ENCODE measurements at places on chromosomes 16 and 17.

GRCh38 chr17:8376271-8377067 is at the start of gene KRABD2:
Gene KRABD2 (minus strand): TSS chr17:8376704.
- DNase-seq: peak; percentile 84

- DNase-seq: no peak
Observed at GRCh38 chr17:3740611-3741073, 16.9 kb downstream of the HASPIN start.

GRCh38 chr16:79618692-79619050 is 18.1 kb upstream of the MAF start:
- DNase-seq: no peak

GRCh38 chr17:39848600-39848999 is 15.5 kb downstream of the IKZF3 start:
- DNase-seq: no peak

GRCh38 chr17:16430650-16431049 is 15.3 kb downstream of the TRPV2 start:
- DNase-seq: no peak

GRCh38 chr17:70366386-70366785 is 197.1 kb downstream of the KCNJ2 start:
- DNase-seq: no peak

- DNase-seq: no peak
Observed at GRCh38 chr16:7731141-7731540, 398.5 kb downstream of the RBFOX1 start.

DNA sequence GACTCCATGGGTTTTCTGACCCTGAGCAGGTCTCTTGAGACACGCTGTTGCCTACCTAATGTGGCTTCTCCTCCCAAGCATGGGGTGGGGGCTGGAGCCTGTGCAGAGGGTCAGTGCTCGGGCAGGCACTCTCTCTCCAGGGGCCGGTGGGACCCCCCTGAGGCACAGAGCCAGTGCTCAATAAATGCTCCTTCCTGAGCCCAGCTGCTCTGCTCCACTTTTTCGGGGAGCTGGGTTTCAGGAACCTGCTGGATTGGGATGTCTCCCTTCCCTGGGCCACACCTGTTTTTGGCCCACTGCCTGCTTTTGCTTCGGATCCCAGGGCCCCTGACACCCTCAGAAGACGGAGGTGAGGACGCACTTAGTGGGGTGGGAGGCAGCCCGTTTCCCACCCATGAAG is 1.3 kb upstream of the TRIM65 start:
- no peak for DNase-seq

DNA sequence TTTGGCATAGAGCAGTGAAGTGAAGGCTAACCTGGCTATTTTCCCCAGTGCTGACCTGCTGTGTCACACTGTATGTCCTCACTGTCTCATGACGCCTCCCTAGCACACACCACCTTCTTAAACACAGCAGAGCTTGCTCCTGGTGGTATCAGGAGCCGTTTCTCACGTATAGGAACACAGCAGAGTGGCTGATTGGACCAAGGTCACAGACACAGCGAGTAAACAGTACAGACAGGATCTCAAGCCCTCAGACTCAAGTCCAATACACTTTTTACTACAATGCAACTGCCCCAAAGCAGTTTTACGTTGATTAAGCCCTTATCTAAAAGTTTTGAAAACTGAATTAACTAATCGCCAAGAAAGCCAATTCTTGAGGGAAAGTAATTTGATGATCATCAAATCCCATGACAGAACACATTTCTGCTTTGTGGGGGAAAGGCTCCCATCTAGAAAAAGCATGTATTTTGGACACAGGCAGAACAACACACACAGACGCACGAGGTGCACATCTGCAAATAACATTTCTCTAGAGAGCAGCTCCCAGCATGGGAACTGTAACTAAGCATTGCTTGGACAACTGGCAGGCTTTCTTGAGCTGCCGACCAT is 15.2 kb downstream of the ARHGAP17 start:
- DNase-seq: no peak

- DNase-seq: no peak
Observed at GRCh38 chr16:85029981-85030401, 2.4 kb downstream of the KIAA0513 start.

DNA sequence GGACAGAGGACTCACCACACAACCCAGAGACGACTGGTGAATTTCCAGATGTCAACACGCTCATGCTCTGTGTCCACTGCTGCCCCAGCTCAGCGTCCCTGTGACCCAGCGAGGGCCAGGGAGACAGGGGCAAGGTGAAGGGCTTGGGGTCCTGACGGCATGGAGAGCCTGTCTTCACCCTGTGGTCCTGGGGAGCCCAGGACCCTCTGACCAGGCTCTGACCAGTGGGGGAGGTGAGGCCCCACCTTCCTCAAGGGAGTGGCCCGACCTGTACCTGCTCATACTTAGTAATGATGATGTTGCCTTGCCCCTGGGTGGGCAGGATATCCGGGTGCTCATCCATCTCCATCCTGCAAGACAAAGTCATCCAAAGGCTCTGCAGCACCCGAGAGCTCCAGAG is 39.8 kb downstream of the TNFRSF13B start:
- DNase-seq: no peak

DNA sequence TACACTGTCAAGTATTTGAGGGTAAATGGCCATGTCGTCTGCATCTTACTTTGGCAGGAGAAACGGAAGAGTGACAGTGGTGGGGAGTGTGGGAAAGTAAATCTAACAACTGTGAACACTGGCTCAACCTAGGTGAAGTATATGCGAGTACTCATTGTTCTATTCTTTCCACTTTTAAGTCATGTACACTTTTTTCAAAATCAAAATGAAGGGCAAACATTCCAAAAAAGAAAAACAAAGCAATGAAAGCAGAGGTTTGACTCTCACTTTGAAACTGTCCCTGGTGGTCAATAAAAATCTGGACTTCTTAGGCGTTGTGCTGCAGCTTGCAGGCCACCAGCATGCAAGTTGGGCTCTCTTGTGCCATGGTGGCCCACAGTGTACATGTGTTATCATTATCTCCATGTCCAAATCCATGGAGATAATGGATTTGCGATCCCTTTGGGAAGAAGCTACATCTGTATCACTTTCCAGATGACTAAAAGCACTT is 32.7 kb downstream of the STAT5B start:
- no peak for DNase-seq

- DNase-seq: no peak
Observed at GRCh38 chr17:8162233-8162996, at the start of gene VAMP2. Gene VAMP2 (minus strand): TSS chr17:8162948. CDS start chr17:8162879, 69 bp downstream.

DNA sequence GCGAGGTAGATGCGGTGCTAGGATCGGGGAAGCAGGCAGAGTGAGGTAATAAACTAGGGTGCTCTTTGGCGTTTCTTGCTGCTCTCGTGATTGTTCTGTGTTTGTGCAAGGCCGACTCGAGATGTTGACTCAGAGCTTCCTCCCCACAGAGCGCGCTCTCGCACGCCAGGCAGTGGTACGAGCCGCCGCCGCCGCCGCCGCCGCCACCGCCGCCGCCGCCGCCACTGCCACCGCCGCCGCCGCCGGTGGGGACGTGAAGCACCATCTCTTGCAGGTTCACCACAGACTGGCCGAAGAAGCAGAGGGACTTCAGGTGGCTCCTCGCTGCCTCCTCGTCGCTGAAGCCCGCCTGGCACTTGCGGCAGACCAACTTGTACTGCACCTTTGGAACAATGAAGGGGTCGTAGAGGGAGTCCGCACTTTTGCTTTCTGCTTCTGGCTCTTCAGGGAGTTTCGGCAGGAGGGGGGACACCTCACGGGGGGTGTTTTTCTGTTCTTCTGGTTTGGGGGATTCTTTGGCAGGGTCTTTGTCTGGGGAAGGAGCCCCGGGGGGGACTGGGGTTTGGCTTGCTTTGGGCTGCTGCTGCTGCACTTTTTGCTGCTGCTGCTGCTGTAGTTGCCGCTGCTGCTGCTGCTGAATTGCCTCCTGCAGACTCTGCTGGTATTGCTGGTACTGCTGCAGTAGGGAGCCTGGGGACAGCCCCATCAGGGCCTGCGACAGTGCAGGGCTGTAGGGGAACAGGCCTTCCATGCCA is 260.2 kb downstream of the ZFHX3 start:
- DNase-seq: no peak

DNA sequence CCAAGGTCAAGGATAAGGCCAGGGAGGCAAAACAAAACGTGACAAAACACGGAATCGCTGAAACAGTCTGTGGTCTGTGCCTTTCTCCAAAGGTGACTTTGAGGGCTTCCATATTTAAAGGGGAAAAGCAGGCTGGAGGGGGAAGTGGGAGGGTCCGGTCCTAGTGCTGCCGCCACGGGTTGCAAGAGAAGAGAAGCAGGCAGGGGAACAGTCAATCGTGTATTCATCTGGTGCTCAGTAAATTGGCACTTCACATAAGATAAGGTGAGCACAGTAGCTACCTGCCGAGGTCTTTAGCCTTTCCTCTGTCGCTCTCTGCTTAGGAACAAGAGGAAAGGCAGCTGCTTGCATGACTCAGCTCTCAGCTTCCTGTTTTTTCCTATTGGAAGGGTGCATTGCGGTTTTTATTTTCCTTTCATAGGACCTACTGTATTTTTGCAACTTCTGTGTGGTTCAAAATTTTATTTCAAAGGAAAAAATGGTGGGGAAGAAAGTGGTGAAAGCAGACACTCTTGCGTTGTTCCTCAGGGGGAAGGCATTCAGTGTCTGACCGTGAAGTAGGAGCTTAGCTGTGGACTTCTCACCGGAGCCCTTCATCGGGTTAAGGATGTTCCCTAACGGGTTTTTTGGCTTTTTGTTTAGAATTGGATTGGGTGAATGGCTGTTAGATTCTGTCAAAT is 7.1 kb upstream of the LGALS3BP start:
- DNase-seq: peak; percentile 72

- DNase-seq: no peak
Observed at GRCh38 chr17:9818760-9819159, 3.1 kb downstream of the GSG1L2 start.

DNA sequence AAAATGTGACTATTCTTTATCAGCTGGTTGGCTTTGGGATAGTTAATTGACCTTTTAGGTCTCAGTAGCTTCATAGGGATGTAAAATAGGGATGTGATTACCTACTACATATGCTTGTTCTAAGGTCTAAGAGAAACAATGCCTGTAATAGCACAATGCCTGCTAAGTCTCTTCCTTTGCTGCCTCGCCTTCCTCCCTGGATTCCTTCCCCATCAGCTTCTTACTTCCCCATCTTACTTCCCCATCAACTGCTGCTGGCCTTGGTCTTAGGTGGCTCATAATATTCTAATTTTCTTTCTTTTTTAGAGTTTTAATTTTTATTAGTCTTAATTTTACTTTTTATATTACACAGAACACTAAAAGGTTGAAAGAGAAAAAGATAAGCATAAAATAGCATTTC is 59.2 kb upstream of the GOT2 start:
- DNase-seq: no peak

DNA sequence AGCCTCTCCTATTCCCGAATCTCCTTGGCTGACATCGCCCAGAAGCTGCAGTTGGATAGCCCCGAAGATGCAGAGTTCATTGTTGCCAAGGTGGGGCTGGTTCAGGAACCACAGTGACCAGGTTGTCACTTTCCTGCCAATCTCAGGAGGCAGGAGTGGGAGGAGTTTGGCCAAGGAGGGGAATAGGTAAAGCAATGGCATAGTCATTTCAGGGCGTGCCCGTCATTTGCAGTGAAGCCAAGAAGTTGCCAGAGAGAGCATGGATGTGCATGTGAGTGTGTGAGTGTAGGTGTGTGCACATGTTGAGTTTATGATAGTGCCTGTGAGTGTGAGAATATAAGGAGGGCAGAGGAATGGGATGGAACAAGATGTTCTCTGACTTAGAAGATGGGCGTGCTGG is 14.8 kb downstream of the PSMD3 start:
- no peak for DNase-seq

DNA sequence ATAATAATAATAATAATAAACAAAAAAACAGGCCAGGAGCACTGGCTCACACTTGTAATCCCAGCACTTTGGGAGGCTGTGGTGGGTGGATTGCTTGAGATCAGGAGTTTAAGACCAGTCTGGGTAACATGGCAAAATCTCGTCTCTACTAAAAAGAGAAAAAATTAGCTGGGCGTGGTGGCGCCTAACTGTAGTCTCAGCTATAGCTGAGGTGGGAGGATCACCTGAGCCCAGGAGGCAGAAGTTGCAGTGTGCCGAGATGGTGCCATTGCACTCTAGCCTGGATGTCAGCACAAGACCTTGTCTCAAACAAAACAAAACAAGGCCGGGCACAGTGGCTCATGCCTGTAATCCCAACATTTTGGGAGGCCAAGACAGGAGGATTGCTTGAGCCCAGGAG is 18.7 kb upstream of the ATP6V0C start:
- DNase-seq: no peak

- no peak for DNase-seq
Observed at GRCh38 chr17:61806081-61806828, 57.1 kb downstream of the BRIP1 start.

DNA sequence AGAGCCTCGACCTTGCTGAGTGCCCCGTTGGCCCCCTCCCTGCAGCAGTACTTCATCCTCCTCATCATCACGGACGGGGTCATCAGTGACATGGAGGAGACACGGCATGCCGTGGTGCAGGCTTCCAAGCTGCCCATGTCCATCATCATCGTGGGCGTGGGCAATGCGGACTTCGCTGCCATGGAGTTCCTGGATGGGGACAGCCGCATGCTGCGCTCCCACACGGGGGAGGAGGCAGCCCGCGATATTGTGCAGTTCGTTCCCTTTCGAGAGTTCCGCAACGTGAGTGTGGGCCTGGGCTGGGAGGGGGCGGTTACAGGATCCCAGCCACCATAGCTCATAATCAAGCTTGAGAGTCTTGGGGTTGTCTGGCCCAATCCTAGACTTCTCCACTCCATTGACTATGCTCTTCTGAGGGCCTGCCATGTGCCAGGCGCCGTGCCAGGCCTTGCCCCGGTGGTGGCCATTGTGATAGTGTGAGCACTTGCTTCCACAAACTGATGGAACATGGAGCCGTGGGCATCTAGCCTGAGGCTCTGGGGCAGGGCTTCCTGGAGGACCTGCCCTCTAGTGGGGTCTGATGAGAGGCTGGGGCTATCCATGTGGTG is 39.7 kb downstream of the PSME3IP1 start:
- DNase-seq: no peak

DNA sequence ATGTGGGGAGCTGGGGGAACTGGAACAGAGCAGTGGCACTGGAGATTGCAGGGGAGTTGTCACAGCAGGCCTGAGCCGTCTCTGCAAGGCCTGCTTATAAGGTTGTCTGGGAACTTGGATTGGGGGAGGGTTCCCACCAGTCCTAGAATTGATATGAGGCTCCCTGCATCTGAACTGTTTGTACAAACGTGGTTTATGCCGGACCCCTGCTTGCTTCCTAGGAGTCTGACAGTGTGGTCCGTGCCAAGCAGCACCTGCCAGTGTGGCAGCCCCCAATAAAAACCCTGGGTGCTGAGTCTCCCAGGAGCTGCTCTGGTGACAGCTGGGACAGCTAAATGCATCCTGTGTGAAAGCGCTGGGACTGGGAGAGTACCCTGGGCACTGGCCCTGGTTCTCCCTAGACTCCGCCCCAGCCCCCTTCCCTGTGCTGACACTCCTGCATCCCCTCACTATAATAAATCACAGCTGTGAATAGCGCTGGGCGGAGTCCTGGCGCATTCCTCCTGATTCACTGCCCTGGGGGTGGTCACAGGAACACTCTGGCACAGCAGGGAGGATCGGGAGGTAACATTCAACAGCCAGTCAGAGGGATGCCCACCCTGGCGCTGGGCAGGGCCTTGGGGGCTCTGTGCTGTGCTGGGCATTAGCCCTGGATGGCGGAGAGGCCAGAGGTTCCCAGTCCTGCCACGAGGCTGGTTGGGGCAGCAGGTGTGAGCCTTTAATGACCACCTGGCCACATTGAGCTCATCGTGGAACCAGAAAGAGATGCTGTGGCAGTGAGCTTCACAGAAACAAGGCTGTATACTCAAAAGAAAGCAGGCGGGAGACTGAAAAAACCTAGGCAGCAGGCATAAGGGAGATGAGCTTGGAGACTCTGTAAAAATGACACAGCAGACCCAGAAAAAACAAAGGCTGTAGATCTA is 45.6 kb downstream of the RMI2 start:
- DNase-seq: no peak

- no peak for DNase-seq
Observed at GRCh38 chr16:9264067-9264466, 172.6 kb downstream of the HAPSTR1 start.

Data from HT-29 (cell line).